ENCODE measurements at places on chromosomes 3 and 15. TPM values are rescaled to one million over a fixed set of nuclear protein-coding genes. Genes with fewer than 3 reads are reported as not detected.

DNA sequence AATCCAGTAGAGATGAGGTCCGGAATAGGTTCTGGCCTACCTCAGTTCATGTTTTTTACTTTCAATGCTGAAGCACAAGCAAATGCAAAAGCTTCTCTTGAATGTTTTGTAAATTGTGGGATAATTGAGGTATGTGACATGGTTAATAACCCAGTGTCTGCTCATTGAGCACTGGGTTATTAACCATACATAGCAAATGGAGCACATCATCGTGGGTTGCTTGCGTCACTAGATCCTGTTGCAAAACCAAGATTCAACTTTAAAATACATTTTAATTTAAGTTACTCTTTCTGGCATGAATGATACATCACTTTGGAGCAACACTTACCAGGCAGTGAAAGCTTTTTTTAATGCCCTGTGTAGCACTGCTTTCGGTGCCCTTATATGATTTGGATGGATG lies 165.6 kb downstream of the IGF1R start:
- DNase-seq: no peak

DNA sequence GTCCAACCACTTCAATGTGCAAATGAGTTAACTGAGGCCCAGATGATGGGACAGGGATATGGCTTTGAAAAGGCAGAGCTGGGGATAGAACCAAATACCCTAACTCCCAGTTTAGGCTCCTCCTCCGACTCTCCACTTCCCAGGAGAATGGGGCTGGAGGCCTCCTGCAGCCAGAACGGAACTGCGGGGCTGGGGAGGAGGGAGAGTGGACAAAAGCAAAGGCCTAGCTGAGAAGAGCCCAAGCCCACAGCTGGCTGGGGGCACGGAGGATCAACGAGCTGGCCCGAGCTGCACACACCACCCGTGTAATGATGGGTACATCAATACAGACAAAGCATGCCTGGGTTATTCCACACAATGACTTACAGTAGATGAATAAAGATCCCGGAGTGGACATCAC lies 74.8 kb downstream of the NUP210 start:
- DNase-seq: no peak

- DNase-seq: no peak
Measured at GRCh38 chr3:20842594-20843436, 656.8 kb upstream of the SGO1 start.

- DNase-seq: no peak
Measured at GRCh38 chr15:47820057-47820746, 102.9 kb downstream of the SEMA6D start.

- DNase-seq: no peak
Measured at GRCh38 chr3:100072326-100073048, 41.8 kb downstream of the FILIP1L start.

DNA sequence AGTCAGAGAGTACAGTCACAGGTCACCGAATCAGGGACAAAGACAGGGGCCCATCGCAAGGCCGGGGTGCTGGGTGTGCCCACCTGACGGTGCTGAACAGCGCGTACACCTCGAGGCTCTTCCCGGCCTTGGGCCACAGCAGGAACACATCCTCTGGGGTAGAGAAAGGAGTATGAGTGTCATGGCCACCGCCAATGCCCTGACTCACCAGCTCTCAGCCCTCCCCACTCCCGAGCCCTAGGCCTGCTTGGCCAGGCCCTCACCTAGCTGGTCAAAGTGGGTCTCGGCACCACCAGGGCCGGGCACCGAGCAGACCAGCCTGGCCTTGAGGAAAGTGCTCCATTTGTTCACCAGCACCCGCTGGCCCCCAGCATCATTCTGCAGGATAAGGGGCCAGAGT lies 4.2 kb downstream of the SEMA3G start:
- DNase-seq: no peak

DNA sequence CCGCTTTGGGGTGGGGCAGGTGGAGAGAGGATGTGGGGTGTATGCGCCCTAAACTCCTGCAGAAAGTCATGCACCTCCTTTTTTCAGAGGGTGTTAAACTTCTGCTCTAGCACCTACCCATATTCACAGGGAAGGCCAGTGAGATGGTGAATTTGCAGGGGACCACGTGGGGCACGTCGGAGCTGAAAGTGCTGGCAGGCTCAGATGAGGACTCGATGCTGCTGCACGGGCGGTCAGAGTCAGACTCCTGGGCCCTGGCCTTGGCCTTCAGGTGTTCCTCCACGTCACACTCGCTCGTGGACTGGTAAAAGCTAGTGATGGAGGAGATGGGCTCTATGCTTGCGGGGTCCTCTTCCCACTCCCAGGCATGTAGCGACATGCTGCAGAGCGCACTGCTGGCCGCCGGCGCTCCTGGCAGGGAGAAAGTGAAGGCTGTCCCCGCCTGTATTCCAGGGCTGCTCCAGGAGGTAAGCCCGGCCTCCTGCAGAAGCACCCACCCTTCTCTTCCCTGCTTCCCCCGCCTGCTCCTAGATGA lies 883 bp downstream of the CFAP92 start:
- no peak for DNase-seq

DNA sequence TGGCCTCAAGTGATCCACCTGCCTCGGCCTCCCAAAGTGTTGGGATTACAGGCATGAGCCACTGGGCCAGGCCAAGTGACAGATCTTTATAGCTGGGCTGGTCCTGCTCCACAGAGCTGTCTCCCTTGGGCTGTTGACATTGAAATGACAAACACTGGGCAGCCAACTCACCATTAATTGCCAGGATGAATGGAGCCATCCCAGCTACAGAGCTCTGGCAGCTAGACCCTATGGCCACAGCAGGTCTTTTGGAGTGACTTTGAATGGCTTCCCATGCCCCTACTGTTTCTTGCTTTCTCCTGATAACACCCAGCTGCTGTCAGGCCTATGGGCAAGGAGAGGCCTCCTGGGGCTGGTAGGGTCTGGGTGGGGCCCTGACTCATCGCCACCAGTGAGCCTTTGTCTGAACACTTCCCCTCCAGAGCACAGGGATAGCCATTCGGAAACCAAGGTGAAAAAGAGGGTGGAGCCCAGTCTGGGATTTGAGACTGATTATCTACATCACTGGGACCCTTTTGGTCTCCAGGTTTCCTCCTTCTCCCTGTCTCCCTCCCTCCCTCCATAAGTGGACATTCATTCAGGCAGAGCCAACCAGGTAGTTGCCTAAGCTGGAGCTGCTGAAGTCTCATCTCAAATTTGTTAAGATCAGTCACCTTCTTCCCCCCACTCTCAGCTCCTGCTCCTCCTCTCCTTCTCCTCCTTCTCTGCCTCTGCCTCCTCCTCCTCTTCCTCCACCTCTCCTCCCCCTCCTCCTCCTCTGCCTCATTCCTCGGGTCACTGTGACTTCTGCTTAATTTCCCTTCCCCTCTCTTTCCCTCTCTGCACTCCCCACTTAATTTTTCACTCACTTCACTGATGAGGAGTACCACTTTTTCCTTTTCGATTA lies 34.0 kb downstream of the BHLHE40 start:
- DNase-seq: no peak

- no peak for DNase-seq
Measured at GRCh38 chr15:91499774-91500383, 353.6 kb upstream of the SLCO3A1 start.

- no peak for DNase-seq
Measured at GRCh38 chr3:19645093-19645492, 288.9 kb downstream of the EFHB start.

DNA sequence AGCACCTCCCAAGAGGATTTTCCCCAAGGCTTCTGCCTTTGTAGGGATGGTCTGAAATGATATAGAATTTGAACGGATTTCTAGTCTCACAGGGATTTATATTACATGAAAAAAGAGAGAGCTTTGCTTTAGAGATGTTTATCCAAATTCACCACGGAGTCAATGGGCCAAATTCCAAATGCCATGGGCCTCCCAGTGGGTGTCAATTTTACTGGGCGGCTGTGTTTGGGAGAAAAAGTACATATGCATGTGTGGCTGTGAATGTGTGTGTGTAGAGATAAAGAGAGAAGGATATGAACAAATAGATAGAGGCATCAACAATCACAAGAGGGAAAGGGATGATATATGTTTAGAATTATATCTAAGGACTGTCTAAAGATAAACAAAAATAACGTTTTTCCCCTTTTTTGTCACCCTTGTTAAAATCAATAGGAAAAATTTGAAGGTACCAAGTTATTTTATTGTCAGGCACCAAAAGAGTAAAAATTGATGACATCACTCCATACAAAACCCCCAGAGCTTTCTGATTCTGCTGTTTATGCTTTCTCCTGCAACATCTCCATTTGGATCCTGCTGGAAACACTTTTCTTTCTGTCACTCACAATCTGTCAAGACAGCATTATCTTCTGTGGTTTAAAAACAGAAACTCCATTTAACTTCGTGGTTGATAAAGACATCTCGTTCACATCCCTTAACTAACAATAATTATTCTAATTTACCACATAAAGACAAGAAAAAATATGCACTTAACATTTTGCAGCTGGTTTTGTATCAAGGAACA lies 160.7 kb downstream of the FHIT start:
- DNase-seq: no peak

DNA sequence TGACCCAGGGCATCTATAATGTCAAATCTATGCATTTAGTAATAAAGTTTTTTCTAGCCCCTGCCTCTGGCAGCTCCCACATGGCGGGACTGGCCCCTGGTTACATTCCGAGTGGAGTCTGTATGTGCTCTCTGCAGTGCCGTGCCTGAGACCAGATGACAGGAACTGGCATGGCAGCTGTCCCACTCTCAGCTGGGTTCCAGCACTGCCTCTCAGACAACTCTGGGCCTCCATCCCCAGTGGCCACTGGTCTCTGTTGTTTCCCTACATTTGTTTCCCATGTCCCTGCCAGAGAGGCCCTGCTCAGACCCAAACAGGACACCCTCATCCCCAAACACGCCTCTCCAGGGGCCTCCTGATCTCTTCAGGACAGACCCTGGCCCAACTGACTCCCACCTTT lies 109.3 kb downstream of the OCA2 start:
- no peak for DNase-seq

LNP1 gene
- 4.6 TPM for total RNA-seq

NANOGP8 gene
- total RNA-seq: not detected

ISL2 gene
- not detected for total RNA-seq

TM4SF4 gene
- total RNA-seq: not detected
